ENCODE measurements at places on chromosomes 12 and 14.

GRCh38 chr14:20498622-20499021 lies 6.7 kb upstream of the RNASE10 start:
- DNase-seq = no peak

- no peak for DNase-seq
Observed at GRCh38 chr12:115118177-115118724, 434.3 kb upstream of the TBX3 start.

GRCh38 chr12:92871116-92871515 lies 58.0 kb downstream of the EEA1 start:
- no peak for DNase-seq

DNA sequence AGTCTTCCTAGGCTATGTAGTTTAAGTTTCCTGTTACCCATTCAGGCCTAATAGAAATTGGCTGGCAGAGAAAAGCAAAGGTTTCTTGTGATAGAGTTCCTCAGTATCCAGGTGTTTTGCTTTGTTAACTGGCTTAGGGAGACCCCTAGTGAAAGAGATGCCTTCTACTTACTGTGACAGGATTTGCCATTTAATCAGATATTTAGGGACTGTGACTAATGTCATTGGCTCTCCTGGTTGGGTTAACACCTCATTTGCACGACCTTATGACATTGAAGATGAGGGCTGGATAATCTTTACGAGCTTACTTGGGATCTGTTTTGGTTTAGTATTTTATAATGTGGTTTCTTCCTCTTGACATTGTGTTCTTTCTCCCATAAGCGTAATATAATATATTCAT lies 5.8 kb downstream of the MON2 start:
- DNase-seq = no peak

DNA sequence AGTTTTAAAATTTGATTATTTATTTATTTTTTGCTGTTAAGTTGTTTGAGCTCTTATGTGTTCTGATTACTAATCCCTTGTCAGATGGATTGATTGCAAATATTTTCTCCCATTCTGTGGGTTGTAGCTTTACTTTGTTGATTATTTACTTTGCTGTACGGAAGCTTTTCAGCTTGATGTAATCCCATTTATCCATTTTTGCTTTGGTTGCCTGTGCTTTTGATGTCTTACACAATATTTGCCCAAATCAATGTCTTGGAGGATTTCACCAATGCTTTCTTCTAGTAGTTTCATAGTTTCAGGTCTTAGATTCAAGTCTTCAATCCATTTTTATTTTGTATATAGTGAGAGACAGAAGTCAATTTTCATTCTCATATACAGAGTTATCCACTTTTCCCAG lies 56.5 kb upstream of the PCNX4 start:
- DNase-seq = no peak

DNA sequence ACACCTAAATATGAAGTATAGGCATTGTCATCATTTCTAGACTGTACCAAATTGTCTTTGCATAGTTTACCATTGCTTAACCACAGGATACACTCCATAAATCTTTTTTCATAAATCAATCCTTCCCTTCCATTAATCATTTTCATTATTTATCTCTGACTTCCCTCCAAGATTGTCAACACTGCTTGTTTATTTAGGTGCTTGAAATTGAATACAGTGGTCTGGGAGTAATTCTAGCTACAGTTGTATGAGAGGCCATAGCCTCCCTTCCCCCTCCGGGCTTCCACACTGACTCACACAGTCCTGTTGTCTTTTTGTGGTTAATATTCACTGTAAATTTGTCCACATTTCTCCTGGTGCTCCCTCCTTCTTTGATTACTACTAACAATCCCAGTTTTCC lies 114.2 kb upstream of the ARID2 start:
- DNase-seq = no peak

GRCh38 chr14:78782551-78782950 lies 612.4 kb downstream of the NRXN3 start:
- DNase-seq = no peak

GRCh38 chr14:60093080-60093479 lies 1.4 kb downstream of the PCNX4 start:
- DNase-seq = no peak

- DNase-seq = no peak
Observed at GRCh38 chr12:126907900-126908764, 1358.8 kb upstream of the TMEM132C start.

- no peak for DNase-seq
Observed at GRCh38 chr12:131740626-131741025, 29.7 kb downstream of the SFSWAP start.

- DNase-seq = no peak
Observed at GRCh38 chr12:34294671-34295365, 272.5 kb downstream of the ALG10 start.

DNA sequence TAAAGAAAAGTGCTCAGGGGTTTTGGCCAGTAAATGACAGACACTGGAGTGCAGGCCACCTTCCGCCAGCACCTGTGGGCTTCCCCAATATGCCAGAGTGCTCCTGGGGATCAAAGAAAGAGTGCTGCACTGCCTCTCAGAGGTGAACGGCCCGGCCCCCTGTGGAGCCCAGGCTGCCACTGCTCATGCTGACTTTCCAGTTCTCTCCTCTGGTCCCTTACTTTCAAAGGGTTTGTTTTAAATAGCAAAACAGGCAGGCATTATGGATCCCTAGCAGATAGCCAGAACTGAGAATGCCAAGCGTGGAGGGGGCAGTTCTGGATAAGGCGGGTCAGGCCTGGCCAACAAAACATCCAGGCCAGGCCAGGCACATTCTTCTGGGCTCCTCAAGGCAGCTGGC lies 59.6 kb downstream of the MDM2 start:
- no peak for DNase-seq

DNA sequence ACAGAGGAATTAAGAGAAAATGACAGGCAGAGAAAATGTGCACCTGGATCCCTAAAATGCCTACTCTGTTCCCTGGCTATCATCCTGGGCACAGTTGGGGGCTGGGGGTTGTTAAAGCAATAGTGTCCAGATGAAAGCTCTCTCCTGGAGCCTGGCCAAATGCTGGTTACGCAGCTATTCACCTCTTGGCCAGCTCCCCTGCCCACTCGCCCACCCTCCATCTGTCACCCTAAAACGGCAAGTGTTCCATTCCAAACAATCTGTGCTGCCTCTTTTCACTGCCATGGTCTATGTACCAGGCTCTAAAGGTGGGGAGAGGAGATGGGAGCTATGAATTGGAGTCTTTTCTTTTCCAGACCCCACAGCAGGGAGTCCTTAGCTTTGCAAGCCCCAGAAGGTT lies 24.7 kb upstream of the NPFF start:
- no peak for DNase-seq

GRCh38 chr14:47606566-47606965 lies 68.8 kb downstream of the MDGA2 start:
- DNase-seq = no peak

DNA sequence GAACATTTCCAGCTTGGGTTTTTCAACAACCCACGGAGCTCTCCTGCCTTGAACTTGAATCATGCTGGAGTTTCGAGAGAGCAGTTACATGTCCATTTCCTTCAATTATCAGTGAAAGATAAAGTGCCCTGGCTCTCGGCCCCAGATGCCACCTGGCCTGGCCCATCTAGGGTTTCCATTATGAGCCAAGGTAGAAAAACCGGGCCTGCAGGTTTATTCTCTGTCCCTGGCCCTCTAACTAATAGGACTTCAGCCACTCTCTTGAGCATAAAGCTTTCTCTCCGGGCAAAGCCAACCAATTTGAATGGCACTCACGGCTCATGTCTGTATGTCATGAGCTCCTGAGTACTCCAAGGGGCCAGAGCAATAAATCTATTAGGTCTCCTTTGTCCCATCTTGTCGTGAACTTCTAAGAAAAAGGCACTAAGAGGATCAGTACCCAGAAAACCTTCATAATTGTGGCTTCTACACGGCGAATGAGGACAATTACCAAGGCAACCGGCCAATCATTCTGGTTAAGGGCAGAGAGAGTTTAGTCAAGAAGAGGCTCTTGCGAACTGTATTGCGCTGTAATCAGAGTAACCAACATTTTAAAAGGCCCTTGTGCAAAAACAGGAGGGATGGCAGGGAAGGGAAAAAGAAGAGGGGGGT lies 392.3 kb downstream of the MED13L start:
- no peak for DNase-seq

- DNase-seq = peak; percentile 83
Observed at GRCh38 chr14:103056322-103057027, 874 bp downstream of the CDC42BPB start.

DNA sequence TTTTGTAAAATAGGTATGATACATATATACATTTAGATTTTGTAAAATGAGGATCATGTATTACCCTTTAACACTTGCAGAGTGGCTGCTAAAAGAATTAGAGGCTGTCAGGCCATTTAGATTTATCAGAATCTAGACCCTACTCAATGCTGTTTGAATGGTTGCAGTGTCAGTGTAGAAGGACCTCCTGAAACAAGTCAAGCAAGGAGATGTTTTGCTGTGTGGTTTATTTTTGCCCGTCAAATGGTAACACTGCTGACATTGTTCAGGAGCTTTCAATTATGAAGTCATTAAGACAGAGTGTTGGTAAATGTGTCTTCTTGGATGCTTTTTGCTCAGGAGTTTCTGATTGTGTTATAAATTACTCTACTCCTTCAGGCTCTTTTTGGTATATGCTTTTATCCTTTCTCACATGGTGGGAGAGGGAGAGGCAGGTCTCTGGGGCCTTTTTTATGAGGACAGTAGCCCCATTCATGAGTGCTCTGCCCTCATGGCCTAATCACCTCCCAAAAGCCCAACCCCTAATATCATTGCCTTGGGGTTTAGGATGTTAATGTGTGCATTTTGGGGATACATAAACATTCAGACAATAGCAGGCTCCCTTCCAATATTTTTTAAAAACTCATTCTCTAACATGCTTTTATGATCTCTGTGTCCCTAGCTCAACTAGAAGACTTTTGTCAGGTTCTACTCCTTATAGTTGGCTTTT lies 16.5 kb downstream of the EID3 start:
- no peak for DNase-seq

GRCh38 chr14:72605096-72605920 lies 288.6 kb downstream of the DPF3 start:
- DNase-seq = no peak

GRCh38 chr12:6639151-6639801 lies 3.5 kb upstream of the LPAR5 start:
- DNase-seq = no peak

GRCh38 chr14:106530423-106531107 lies 1004.2 kb downstream of the TMEM121 start:
- no peak for DNase-seq

GRCh38 chr14:60656686-60657455 lies 7.6 kb upstream of the SIX1 start:
- no peak for DNase-seq

GRCh38 chr12:46164186-46164761 lies 104.6 kb downstream of the SLC38A1 start:
- no peak for DNase-seq

- no peak for DNase-seq
Observed at GRCh38 chr12:96520767-96521166, 31.4 kb downstream of the CFAP54 start.

DNA sequence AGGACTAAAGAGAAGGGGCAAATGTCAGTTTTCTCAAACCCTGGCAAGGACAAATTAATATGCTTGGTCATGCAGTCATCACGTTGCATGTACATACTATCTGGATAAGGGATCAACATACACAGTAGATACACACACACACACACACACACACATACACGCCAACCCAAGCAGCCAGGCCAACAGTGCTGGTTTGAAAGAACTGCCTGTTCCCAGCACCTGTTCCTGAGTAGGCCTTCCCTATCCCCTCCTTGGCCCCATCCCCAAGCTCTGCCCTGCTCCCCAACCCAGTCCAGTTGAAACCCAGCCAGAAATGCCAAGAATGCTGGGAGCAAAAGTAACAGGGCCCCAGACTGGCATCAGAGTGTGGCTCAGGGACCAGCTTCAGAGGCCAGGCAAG lies 4.4 kb downstream of the ITGA7 start:
- peak; percentile 68 for DNase-seq

DNA sequence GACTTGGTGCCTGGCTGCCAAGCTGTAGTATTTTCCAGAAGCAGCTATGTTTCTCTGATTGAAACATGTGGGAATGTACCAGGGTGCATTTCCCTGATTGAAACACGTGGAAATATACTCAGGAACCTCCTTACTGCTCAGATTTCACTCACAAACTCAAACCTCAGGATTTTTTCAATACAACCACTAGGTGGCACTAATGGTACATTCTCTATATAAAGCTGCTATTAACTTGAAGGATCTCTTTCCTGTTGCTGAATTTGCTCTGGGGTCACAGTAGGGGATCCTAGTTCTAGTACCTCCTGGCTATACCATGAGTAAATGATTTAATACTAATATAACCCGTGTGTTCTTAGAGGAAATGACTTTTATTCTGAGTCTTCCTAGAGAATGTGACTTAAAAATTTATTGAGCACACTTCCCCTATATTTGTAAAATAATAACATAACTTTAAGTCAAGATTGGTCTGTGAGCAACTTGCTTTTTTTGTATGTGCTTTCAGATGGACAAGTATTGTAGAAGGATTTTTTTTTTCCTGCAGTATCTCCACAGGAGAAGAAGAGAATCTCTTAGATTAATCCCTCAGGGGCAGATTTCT lies 173.8 kb upstream of the MIS18BP1 start:
- DNase-seq = no peak

- no peak for DNase-seq
Observed at GRCh38 chr14:32134448-32135097, 57.5 kb downstream of the ARHGAP5 start.

DNA sequence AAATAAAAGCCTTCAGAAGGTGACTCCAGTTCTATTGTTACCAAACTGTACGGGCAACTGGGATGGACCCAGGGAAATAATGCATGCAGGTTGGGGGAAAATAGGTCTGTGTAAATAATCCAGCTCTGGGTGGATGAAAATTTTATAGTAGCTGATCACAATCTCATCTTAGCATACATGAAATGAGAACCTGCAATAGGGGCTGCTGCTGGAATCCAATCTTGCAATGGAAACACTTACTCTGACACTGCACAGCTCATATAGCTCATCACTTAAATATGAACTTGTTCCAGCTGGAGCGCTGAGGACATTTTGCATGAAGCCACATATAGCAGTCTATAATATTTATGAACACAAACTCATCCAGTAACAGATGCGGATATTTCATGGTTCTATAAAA lies 40.1 kb upstream of the GAS2L3 start:
- no peak for DNase-seq

DNA sequence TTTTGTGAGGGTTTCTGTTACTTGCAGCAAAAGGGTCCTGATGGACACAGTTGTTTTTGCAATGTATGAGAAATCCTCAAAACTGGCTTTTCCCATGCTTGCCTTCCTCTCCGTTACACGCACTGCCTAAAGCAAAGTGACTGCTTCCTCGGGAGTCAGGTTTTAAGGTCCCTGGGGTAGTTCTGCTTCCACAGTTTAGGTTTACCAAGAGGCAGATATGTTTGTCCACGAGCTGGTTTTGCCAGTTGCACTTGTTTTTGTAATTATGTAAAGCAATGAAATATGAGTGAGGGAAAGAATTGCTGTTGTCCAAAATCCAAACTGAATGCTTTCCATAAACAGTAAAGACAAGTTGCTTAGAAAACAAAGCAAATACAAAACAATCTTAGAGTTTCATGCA lies 290.7 kb upstream of the AMIGO2 start:
- no peak for DNase-seq

- no peak for DNase-seq
Observed at GRCh38 chr14:82441270-82441669, 907.6 kb upstream of the SEL1L start.

GRCh38 chr14:76261371-76261811 lies 109.7 kb downstream of the GPATCH2L start:
- no peak for DNase-seq

GRCh38 chr14:97544571-97544970 lies 747.4 kb downstream of the VRK1 start:
- DNase-seq = no peak

- DNase-seq = peak; percentile 35
Observed at GRCh38 chr12:114820796-114821195, 136.8 kb upstream of the TBX3 start.

GRCh38 chr12:14886271-14886670 lies 617 bp upstream of the MGP start:
- no peak for DNase-seq
